ENCODE measurements at places on chromosomes 5 and 9.

DNA sequence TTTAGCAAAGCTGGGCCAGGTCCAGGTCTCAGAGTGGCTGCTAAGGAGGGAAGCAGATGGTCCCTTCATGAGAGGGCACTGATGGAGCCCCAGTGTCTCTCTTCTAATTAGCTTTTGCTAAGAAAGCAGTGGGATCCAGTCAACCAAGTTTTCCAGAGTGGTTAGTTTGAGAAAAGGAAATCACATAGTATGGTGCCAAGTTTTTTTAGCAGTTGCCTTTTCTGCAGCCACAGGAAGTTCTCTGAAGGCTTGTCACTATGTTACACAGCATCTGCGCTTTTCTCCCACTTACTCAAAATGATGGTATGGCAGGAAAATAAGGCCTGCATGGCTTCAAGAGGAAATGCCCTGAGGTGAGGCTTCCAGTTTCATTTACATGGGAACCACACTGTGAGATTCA lies 331.5 kb upstream of the ZNF462 start:
- no peak for DNase-seq

- DNase-seq: peak; percentile 59
Observed at GRCh38 chr5:33936004-33936380, 194 bp upstream of the RXFP3 start.

DNA sequence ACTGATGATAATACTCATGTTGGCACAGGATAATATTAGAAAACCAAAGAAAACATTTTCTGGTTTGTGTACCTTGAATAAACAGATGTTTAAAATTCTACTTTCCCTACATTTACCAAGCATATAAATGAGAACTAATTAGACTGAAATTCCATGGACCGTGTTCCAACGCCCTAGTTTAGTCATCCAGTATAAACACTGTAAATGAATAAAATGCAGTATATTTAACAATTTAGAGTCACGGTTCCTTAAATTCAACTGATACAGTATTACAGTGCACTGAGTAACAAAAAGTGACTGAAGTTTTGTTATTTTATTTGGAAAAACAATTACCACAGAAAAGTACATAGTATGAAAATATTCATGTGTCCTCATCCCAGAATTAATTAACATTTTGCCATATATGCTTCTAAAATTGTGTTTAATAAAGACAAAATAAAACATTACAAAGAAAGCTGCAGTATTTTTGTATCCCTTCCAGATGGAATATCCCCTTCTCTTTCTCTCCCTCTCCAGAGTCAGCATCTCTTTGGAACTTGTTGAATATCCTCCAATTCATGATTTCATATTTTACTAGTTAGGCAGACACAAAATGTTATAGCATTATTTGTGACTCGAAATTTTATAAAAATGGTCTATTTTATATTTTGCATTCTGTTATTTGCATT lies 112.5 kb downstream of the HMHB1 start:
- no peak for DNase-seq

- DNase-seq: no peak
Observed at GRCh38 chr5:80877592-80877991, 82.6 kb upstream of the RASGRF2 start.

GRCh38 chr5:3593771-3594509 lies 1.7 kb upstream of the IRX1 start:
- no peak for DNase-seq

DNA sequence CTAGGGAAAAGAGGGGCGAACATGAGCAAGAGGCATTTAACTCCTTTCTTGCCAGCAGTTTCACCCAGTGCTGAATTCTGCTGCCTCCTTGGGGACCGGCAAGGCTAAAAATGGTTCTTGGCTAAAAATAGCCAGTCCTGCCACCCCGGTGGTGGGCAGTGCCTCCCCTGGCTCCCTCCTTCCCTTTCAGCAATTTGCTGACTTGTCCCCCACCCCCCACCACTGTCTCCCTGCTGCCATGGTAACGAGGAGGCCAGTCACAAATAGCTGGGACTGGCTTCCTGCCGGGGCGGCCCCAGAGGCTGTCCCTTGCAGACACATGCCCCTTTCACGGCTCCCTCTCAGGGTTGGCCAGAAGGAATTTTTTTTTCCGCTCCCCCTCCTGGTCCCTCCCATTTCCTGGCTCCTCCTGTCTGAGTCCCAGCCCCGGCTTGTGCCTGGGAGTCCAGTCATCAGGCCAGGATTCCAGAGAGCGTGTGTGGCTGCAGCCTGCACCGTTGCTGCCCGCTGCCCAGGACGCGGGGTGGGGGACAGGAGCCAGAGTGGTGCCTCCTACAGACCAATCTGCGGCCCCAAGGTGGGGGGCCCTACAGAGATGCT lies 130.3 kb downstream of the RGS3 start:
- peak; percentile 99 for DNase-seq

- DNase-seq: no peak
Observed at GRCh38 chr9:89426384-89426961, 71.4 kb downstream of the SEMA4D start.

DNA sequence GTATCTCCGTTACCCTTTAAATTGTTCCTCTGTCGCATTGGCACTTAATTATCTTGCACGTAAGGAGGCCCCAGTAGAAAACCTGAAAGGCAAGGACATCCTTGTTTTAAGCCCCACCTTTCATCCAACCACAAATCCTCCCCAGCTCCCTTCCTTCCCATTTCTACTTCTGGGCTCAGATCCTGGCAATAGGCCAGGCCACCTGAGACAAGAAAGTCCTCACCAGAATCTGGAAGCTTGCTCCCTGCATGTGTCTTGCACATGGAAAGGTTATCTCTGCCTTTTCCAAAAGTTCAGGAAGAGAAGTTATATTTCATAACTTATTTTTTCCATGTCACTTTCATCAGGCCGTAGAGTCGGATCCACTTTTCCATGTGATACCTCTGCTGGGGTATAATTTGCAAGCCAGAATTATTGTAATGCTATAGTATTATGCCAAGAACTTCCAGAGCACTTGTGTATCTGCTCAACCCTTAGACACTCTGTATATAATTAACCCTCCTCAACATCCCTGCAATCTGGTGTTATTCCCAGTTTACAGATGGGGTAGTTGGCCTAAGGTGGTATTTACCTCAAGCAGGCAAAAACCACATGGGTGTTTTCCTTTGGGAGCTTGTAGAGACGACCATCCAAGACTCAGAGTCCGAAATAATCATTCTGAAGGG lies 2.6 kb upstream of the SHB start:
- no peak for DNase-seq

DNA sequence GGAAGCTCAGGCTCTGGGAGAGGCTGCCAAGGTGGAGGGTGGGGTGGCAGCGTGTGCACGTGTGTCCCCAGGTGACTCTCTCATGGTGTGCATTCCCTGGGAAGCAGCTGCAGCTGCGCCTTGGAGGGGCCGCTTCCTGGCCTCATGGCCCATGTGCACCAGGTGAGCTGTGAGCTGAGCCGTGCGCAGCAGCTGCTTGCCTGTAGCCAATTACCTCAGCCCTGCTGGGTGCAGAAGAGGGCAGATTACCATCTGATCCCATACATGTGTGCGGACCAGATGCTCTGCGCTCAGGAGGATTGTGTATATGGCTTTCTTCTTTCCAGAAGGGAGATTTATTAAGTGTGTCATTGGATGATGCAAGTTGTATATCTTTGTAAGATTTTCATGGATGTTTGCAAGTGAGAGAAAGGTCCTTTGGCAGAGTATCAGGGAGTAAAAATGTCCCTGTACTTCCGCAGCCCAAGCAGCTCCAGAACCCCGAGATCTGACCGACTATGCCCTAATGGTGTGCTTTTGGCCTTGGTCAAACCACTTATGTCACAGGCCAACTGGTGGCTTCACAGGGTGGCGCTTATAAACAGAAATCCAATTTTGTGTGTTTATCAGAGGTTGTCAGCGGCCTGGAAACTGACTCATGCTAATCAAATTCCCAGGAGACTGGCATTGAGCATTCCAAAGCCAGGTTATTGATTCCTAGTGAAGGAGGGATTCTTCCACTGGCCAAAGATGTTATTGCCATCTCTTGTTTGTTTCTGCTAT lies 229.3 kb downstream of the GOLPH3 start:
- no peak for DNase-seq

DNA sequence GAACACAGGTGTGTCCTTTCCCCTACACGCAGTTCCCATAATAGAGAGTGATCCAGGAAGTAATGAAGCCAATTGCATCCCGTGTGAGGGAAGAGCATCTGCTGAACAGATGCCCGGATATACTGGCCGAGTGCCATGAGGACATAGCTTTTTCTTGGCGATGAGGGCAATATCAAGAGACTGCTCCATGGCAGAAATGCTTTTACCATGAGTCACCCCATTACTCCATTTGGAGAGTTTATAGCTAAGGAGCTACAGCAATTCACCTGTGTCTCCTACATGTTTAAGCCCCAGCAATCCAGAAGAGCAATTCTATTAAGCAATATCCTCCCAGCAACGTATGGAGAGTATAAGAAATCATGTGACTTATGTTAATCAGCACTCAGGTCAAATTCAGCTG lies 222.0 kb upstream of the KLF4 start:
- peak; percentile 15 for DNase-seq

- DNase-seq: no peak
Observed at GRCh38 chr9:136225366-136225747, 20.3 kb downstream of the QSOX2 start.

GRCh38 chr5:50655067-50655809 lies 11.2 kb upstream of the PARP8 start:
- DNase-seq: no peak

GRCh38 chr9:113541019-113541900 lies 77.7 kb downstream of the RGS3 start:
- DNase-seq: no peak

- no peak for DNase-seq
Observed at GRCh38 chr9:113633782-113634595, 170.5 kb downstream of the RGS3 start.

- no peak for DNase-seq
Observed at GRCh38 chr5:156460471-156460870, 133.5 kb downstream of the SGCD start.

GRCh38 chr5:69317391-69317790 lies 15.2 kb downstream of the CCDC125 start:
- no peak for DNase-seq

- no peak for DNase-seq
Observed at GRCh38 chr5:123125962-123126732, 37.1 kb downstream of the PRDM6 start.

- no peak for DNase-seq
Observed at GRCh38 chr5:55303238-55303690, 4.2 kb downstream of the DHX29 start.

GRCh38 chr9:137449931-137450538 lies 8.9 kb upstream of the ENTPD8 start:
- peak; percentile 21 for DNase-seq
